ENCODE measurements at places on chromosomes 5 and 9.

DNA sequence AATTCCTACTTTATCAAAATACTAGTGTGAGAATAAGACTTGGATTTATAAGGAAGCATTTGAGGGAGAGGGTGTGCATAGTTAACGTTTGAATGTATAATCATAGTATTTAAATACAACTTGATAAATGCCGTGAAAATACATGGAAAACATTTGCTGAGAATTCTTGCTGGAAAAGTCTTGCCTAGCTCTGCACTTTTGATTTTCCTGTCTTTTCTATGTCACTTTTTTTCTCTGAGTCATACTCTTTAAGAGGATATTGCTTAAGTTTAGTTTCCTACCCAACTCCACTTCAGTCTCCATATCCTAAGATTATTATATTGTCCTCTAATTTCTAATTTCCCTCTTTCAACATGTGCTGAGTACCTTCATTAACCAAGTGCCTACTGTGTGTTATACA, 616.6 kb upstream of the SEMA6A start:
- DNase-seq: no peak

- no peak for DNase-seq
These were observed 3.5 kb downstream of the CCNB1 start for GRCh38 chr5:69170495-69170894.

DNA sequence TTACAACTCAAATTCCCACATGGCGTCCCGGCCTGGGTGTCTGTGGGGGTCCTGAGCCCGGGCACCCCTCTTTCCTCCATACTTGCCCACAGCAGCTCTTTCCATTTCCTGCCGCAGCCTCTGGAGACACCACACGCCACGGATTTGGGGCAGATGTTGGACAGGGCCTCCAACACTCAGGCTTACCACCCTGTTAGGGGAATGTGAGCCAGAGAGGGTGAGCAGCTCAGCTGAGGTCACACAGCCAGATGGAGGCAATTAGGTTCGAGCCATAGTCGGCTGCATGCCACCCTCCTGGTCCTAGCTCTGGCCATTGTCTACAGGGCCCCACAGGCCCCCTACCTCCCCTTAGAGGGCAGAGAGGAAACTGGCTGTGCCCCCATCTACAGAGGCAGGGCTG, 75.6 kb upstream of the STXBP1 start:
- no peak for DNase-seq

DNA sequence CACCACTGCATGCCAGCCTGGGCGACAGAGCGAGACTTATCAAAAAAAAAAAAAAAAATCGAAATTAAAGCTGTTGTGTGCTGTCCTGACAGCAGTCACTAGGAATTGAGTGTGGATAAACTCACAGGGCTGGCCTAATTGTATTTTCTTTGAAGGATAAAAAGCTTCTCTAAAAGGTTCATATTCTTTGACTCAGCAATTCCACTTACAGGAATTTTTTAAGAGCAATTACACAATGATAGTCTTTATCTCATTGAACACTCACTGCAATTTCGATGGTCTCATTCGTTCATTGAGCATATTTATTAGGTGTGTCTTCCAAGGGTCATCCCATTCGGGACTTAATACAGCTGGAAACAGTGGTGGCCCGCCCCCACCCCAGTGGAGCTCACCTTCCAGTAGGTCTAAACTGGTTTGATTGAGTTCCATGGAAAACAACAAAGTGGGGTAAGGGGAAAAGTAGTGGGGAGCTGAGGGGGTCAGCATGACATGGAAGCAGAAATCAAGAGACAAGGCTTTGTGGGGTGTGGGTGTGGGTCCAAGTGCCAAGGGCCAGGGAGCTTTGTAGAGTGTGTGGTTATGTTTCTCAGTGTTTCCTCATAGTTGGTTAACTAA, 6.7 kb downstream of the CDK9 start:
- DNase-seq: no peak

GRCh38 chr9:120583958-120584369, 4.0 kb upstream of the CDK5RAP2 start:
- DNase-seq: peak; percentile 97

- DNase-seq: no peak
These were observed 41.4 kb downstream of the COL23A1 start for GRCh38 chr5:178548746-178549145.

GRCh38 chr5:144203750-144204596, 33.3 kb downstream of the KCTD16 start:
- DNase-seq: peak; percentile 54

- DNase-seq: no peak
These were observed 64.5 kb downstream of the OLFM1 start for GRCh38 chr9:135151757-135152613.
